Right atrium auricular region (tissue), 2 donors: ENCODE measurements at places on chromosomes 1 and 21.
A peak's percentile ranks its signal among the peaks of the same experiment; 100 is the strongest.

GRCh38 chr1:31380181-31380580, 7.3 kb upstream of the FABP3 start:
- no peak for DNase-seq

- peak; percentile 84 for DNase-seq
These were observed 464.5 kb downstream of the USP25 start for GRCh38 chr21:16194095-16194787.

- no peak for DNase-seq
These were observed 2.3 kb downstream of the C1orf87 start for GRCh38 chr1:60071296-60071695.

DNA sequence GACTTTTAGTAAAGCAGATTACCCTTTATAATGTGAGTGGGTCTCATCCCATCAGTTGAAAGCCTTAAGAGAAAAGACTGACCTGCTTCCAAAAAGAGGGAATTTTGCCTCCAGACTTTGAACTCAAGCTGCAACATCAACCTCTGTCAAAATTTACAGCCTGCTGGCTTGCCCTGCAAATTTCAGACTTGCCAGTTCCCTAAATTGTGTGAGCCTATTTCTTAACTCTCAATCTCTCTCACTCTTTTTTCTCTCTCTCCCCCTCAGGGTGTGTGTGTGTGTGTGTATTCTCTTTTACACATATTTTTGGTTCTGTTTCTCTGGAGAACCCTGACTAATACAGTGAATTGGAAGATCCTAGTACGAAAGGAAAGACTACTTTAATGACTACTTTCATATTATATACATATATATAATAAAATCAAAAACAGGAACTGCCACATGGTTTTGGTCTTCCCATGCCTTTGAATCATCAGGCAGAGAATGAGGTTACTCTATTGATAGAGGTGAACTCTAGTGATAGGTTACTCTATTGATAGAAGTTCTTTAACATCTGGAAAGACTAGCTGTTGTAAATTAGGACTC, 6.4 kb downstream of the OR2C3 start:
- no peak for DNase-seq

- no peak for DNase-seq
These were observed 446.0 kb upstream of the LRRC7 start for GRCh38 chr1:69121723-69122122.

- DNase-seq = no peak
These were observed 137.8 kb downstream of the BARHL2 start for GRCh38 chr1:90579212-90579802.

GRCh38 chr1:150389650-150390049, 25.7 kb downstream of the RPRD2 start:
- no peak for DNase-seq

GRCh38 chr1:40876891-40877290, 14.7 kb upstream of the CITED4 start:
- no peak for DNase-seq

DNA sequence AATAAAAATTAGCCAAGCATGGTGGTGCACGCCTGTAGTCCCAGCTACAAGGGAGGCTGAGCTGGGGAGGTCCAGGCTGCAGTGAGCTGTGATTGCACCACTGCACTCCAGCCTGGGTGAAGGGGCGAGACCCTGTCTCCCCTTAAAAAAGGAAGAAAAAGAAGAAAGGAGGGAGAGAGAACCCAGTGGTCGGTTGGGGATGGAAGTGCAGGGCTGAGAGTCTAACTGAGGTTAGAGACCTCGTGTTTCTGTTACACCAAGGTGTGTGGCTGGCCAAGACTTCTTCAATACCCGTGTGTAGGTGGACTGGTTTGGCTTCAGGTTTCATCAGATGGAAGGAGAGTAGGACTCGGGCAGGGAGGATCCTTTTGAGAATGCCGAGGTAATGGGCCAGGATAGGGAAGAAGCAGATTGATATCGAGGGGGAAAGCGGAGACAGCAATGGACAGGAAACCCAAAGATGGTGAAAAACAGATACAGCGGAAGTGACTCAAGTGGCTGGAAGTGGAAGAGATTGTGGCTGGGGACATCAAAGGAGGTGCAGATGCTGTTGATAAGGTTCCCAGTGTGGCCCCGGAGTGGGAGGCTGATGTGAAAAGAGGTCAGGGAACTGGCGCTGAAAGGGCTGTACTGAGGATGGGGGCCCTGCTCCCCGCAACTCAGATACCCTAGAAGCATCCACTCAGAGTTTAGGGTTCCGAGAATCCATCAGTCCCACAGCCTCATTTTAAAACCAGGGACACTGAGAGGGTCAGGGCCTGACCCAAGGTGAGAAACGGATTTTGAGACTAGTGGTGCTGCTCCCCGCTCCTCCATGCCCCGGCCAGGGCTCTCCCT, 681 bp upstream of the UBXN10 start:
- DNase-seq = no peak

GRCh38 chr1:205287076-205287475, 34.5 kb downstream of the NUAK2 start:
- DNase-seq = no peak

DNA sequence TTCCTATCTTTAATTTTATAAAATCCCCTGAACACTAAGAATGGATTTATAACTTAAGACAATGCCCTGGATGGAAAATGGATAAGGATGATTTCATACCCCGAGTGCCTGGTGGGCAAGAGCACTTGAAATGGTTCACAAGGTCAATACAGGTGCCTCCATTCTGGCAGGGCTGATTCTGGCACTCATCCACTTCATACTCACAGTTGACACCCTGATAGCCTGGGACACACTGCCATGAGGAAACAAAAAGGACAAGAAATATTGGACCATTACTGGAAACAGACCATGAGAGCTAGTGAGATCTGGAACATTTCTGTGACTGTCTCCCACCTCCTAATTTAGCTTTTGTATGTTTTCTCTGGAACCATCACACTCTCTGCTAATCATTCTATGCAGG, 39.1 kb upstream of the ADAM30 start:
- DNase-seq = no peak

DNA sequence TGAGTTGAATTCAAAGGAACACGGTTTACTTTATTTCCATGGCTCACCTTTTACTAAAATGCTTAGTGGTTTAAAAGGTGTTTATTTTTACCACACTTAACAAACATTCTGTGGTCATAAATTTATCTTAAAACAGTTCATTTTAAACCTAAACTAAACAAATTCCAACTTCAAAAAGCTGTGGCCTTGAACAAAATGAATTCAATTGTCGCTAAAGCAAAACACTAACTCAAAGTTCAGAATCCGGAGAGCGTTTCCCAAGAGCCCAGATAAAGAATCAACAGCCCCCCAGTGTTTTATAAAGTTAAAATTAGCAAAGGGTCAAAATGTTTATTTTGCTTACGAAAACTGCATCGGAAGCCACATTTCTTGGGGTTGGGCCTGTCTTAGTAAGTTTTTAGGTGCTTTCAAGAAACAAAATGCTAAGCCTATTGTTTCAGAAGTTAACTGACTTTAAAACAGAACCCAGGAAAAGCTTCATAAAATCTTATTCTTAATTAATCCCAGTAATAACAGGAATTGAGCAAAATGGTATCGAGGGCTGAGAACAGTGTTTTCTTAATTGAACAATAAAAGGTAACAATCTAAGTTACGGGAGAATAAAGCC, 1.3 kb downstream of the PUM1 start:
- no peak for DNase-seq
